ENCODE measurements at places on chromosomes 1 and 21.

DNA sequence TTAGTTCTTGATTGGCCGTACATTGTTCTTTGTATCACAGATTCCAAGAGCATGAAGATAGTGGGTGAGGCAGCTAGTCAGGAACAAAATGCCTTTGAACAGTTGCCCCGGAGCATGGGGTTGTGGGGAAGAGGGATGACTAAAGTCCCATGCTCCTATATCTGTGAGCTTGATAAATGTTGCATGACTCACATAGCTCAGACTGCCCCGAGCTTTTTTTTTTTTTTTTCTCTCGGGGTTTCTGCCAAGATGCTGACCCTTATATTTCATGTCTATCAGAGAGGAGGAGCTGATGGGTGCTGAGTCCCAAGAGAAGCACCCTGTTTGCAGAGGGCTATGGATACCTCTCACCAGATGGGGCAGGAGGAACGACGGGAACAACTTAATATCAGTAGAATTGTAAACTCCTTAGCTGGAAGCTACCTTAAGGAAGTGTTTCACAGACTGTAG lies 40.6 kb downstream of the SRRM1 start:
- no peak for DNase-seq

DNA sequence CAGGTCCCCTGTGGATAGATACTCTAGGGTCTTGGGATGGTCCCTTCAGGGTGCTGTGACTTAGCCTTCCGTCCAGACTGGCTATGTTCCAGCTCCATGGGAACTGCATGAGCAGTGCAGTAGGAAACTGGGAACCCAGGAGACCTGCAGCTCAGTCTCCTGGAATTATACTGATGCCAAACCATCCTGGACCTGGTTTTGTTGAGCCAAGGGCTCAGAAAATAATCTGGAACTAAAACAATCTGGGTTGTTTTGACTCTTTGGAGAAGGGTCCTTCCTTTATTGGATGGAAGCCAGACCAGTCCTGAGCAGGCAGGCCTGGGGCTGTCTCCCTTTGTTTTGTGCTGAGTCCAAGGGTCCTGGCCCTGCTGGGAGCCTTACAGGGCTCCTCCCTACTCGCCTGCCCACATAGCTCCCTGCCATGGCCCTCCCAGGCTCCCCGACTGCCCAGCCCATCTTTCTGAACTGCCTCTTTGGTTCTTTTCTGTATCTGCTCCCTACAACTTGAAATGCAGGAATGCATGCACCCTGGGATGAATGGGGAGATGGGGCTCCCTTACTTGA lies 1.2 kb downstream of the IPO13 start:
- DNase-seq: no peak

GRCh38 chr1:79738101-79738500 lies 731.6 kb upstream of the ADGRL4 start:
- no peak for DNase-seq

- DNase-seq: no peak
These were observed 41.4 kb downstream of the NOS1AP start for GRCh38 chr1:162110910-162111309.

- no peak for DNase-seq
These were observed 50.8 kb downstream of the HS2ST1 start for GRCh38 chr1:86965012-86965826.

DNA sequence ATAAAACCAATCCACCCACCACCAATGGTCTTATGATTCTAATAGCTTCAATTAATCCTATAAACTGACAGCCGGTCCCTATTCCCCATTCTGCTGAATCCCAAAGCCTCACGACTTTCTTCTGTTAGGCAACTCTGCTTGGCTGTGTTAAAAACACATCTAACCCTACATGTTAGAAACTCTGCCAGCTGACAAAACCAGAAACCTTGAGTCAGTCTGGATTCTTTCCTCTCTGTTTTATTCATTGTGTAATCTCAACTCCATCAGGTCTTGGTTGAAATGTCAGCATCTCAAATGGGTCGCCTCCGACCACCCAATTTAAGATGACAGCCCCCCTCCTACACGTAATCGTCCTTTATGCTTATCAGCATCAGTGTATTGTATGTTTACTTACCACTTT lies 312.1 kb downstream of the DISC1 start:
- no peak for DNase-seq

- DNase-seq: no peak
These were observed 3.0 kb upstream of the ADGRL2 start for GRCh38 chr1:81797701-81798100.

- DNase-seq: no peak
These were observed 24.2 kb downstream of the SLC5A9 start for GRCh38 chr1:48246727-48247126.

GRCh38 chr1:201013031-201013485 lies 10.5 kb downstream of the KIF21B start:
- DNase-seq: no peak

DNA sequence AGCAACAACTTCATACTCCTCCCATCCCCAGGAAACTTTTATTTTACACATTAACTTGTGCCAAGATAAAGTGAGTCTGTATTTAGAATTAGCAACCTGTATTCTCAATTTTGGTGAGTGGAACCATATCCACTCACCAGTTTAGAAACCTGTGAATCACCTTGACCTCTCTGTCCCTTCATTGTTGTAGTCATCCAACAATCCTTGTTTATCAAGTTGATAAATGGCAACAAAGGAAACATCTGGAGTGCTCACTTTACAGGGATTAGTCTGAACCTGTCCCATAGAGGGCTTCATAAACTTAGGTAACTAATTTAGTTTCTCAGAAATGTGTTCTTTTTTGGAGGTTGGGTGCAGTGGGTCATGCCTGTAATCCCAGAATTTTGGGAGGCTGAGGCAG lies 3.9 kb upstream of the CLSPN start:
- DNase-seq: no peak

DNA sequence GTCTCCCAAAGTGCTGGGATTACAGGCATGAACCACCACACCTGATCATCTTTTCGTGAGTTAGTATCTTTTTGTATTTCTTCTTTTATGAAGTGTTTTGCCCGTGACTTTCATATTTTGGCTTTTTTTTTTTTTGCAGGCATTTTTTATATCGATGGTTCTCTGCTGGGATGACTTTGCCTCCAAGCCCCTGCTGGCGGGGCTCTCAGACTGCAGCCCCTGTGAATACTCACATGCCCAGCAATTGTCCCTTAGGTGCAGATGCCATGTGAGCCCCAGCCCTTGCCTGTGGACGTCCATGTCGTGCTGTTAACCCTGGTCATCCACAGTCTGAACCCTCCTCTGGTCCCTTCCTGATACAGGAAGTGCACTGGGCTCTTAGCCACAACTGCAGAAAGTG lies 21.7 kb downstream of the CRYAA start:
- no peak for DNase-seq

- no peak for DNase-seq
These were observed 37.2 kb upstream of the AIM2 start for GRCh38 chr1:159113596-159114433.

- no peak for DNase-seq
These were observed 45.4 kb upstream of the IGSF21 start for GRCh38 chr1:18062185-18062584.

GRCh38 chr21:36504067-36505058 lies 24.4 kb upstream of the CLDN14 start:
- peak; percentile 40 for DNase-seq

DNA sequence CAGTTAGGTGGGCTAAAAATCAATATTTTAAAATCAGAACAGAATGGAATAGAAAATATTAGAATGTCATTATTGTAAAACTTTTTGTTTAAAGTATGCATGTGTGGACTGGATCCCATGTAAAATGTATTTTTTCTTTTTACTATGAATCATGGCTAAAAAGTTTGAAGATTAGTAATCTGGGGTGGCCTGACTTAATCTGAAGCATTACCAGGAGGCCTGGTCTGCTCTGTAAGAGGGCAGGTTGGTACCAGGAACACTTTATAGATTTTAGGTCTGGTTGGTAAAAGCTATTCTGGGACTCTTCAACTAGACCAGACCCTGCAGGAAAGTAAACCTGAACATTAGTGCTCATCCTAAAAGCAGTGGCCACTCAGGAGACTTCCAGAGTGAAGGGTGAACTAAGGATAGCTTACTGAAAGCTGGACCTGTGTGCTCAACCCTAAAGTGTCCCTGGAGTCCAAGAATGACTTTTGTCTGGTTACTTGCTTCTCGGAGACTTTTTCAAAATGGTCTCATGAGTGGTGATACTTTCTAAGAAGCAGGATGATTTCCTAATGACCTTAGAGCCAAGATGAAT lies 16.5 kb downstream of the RGL1 start:
- DNase-seq: no peak

DNA sequence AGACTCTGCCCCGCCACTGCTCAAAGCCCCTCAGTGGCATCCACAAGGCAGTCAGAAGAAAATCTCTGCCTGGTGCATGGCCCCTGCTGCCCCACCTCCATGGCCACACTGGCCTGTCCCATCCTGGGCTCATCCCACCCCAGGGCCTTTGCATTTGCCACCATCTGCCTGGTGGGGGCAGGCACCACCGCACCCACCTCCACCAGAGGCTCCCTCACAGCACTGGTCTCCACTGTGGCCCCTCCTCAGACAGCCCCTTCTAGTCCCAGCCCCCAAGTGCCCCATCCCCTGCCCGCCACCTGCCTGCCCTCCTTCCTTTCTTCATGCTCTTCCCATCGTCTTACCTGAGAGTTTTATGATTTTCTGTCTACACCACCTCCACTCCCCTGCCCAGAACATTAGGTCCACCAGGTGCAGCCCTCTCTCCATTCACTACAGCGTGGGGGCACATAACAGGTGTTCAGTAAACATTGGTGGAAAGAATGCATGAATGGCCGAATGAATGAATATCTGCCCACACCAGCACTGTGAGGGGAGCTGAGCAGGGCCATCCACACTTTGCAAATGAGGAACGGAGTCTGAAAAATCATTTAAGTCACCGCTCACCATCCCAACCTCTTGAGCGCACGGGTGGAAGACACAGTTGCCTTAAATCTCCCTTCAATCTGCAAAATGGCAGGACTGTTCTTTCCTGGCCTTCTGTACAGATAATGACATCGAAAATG lies 2.1 kb downstream of the PRDM15 start:
- DNase-seq: no peak

GRCh38 chr1:12333036-12333785 lies 103.4 kb downstream of the VPS13D start:
- no peak for DNase-seq

DNA sequence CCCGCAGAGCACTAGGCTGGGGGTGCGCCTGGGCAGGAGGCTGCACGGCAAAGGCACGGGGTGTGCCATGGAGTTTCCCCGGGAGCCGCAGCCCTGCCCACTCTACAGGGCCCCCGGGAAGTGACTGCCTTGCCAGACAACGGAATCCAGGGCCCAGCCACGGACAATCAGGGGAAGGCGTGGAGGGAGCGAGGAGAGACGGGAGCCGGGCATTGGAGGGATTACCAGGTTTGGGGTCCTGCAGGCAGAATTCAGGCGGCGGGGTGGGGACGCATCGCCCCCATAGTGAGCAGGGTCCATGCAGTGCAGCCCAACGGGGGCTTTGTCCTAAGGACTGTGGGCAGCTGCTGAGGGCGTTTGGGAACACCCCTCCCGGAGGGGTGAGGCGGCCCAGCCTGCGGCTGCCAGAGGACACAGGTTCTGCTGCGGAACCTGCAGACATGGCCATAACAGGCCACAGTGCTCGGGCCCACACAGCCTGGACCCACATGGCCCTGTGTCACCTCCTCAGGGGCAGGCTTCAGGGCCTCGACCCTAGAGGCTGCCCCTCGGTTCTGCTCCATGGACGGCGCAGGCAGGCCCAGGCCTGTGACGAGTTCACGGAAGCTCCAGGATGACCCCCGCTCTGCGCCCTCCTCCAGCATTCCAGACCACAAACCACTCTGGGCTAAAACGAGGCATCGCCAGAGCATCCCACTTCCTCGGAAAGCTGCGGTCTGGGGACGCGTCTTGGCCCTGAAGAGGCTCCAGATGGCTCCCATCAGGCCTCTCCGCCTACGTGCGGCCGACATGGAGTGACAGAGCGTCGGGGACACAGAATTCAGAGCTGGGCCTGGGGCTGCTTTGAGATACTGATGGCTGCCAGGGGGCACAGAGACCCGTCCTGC lies 54.5 kb downstream of the COL6A1 start:
- DNase-seq: no peak

DNA sequence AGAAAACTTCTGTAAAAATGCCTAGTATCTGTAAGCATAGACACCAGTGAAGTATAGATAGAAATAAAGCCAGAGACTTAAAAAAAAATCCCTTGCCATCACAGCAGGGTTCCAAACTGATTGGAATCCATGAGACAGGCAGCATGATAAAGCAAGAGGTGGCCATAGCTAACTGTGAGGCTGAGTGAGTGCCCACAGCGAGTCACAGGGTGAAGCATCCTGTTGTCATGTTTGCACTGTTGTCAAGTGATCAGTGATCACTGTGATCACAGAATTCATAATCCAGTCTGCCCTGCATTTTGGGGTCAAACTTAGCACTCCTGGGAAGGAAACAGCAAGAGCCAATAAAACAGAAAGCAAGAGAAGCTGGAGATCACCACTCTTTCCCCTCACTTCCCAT lies 33.3 kb downstream of the LRRC8B start:
- no peak for DNase-seq

- peak; percentile 53 for DNase-seq
These were observed 573 bp downstream of the KLHL21 start for GRCh38 chr1:6601923-6602668.

DNA sequence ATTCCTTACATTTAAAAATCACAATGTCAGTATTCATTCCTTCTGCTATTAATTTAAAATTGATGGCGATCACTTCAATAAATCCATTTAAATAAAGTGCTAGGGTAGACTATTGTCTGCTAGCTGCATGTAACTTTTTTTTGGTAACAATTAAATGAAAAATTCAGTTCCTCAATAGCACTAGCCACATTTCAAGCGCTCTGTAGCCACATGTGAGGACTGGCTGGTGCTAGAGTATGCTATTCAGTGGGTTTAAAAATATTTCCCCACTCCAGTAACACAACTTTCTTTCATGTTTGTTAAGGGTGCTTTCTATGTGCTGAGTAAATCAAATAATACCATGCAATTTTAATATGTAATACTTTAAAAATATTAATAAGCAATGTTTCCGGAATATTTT lies 108.2 kb downstream of the LTN1 start:
- no peak for DNase-seq

DNA sequence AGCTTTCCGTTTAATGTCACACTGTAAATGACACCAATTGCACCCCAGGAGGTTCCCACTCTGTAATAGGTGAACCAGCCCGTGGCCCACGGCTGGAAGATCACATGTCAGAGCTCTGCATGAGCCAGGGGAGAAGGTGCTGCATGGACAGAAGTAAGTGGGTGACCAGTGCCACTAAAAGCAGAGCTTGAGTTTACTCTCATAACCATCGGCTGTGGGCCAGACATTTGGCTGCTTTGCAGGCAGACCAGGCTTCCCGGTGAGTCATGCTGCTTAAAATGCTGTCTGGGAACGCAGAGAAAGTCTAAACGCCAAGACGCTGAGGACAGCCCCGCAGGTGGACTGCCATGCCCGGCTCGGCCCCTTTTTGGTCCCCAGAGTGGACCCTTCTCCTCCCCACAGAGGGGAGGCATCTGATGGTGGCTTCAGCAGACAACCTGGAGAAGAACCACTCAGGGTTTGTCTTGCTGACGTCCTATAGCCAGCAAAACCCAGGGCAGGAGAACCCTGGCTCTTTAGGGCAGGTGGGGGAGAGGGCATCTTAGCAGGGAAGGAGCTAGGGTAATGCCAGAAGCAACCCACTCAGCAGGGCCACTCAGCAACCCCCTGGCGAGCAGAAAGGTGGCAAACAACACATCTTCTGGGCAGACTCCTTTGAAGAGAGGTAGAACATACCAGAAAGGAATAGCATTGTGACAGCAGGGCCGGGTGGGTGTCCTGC lies 7.3 kb downstream of the KIAA2013 start:
- DNase-seq: no peak

GRCh38 chr1:51679435-51679834 lies 62.5 kb downstream of the OSBPL9 start:
- no peak for DNase-seq

GRCh38 chr1:151060657-151061421 lies 642 bp downstream of the MLLT11 start:
- DNase-seq: peak; percentile 45

GRCh38 chr1:245856944-245857531 lies 650.0 kb downstream of the SMYD3 start:
- no peak for DNase-seq
